ENCODE measurements at places on chromosomes 1 and 21. TPM values are rescaled to one million over a fixed set of nuclear protein-coding genes. Genes with fewer than 3 reads are reported as not detected.

The PROX1 gene
- total RNA-seq: 6.9 TPM

The OR2T11 gene
- total RNA-seq: not detected

The CD2 gene
- total RNA-seq: 0.22 TPM

The PCP4 gene
- total RNA-seq: 1.2 TPM

The RNU1-4 gene
- 2,384 TPM for total RNA-seq

The UCHL5 gene
- 24.1 TPM for total RNA-seq

The NES gene
- 590 TPM for total RNA-seq

The TRAF3IP3 gene
- 1.4 TPM for total RNA-seq

The KCNK2 gene
- total RNA-seq: 3.7 TPM

The SOAT1 gene
- total RNA-seq: 6.9 TPM

The DNAH14 gene
- total RNA-seq: 24.6 TPM

The TCHH gene
- under 0.01 TPM for total RNA-seq

The MYOG gene
- 480 TPM for total RNA-seq

The SLAMF7 gene
- total RNA-seq: 0.13 TPM

The EFNA4 gene
- 7.5 TPM for total RNA-seq

The ANKRD35 gene
- total RNA-seq: 2.2 TPM

The NASP gene
- 56.4 TPM for total RNA-seq

The LCE1B gene
- not detected for total RNA-seq

The SLC2A5 gene
- total RNA-seq: 4.5 TPM

The BRINP2 gene
- total RNA-seq: 0.66 TPM

The HSD3B1 gene
- total RNA-seq: 0.53 TPM

The ARHGEF10L gene
- 14.1 TPM for total RNA-seq

The GJA8 gene
- not detected for total RNA-seq

The NTPCR gene
- 32.8 TPM for total RNA-seq

Measured in muscle of leg (tissue), 16 donors.